T follicular helper cell (primary cell): ENCODE measurements at places on chromosomes 11 and 22.

DNA sequence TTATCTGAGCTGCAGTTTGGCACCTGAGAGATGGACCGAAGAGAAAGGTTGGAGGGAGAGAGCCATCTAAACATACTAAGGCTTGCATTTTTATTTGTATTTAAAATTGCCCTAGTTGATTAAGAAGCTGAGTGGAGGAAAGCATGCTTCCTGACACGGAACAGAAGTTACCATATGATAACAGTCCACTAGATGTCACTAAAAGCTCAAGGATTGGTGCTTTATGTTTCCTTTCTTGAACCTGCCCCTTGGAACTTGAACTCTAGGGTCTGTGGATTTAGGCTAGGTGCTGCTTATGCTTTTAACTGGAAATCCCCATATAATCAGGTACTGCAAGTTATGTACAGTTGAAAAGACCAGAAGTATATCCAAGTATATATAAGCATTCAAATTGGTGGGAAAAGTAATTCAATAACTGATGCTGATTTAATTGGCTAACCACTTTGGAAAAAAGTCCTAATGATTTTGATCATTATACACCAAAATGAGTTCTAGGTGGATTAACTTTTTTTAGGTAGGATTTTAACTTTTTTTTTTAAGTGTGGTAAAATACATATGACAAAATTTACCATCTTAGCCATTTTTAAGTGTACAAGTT lies 9.5 kb downstream of the RBMXL2 start:
- DNase-seq, result no peak

- DNase-seq, result no peak
Observed at GRCh38 chr11:119187123-119187892, 2.0 kb downstream of the NHERF4 start.

GRCh38 chr22:35903571-35904335 lies 124.9 kb downstream of the RBFOX2 start:
- no peak for DNase-seq

DNA sequence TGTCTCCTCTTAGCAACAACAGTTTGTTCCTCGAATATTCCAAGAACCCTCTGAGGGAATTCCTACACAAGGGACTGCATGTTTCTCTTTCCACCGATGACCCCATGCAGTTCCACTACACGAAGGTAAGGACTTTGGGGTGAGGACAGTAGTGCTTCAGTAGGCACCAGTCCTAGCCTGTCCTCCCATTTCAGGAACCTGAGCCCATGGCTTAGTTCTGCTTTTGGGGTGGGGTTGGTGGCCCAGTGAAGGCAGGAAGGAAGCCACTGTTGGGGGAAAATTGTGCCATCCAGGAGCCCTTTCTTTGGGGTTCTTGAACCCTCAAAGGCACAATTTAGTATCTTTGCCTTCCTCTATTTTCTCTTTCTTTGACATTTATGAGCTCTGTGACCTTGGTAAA lies 38.2 kb downstream of the RNF141 start:
- no peak for DNase-seq

GRCh38 chr11:131468565-131468964 lies 98.2 kb downstream of the NTM start:
- no peak for DNase-seq

DNA sequence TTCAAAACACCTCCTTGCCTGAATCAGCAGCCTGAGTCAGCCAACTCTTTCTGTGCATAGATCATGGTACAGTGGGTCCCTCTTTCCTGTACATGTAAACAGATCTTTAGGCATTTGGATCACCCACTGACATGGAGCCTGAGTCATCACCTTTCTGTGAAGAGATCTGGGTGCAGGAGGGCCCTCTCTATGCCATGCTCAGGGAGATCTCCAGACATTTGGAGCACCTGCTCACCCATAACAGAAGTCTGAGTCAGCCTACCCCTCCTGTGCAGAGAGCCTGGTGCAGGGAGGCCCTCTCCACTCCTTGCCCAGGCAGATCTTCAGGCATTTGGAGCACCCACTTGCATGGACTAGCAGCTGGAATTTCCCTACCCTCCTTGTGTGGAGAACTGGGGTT lies 56.2 kb upstream of the GLYAT start:
- no peak for DNase-seq

- no peak for DNase-seq
Observed at GRCh38 chr11:15602785-15603567, 488.3 kb downstream of the INSC start.

DNA sequence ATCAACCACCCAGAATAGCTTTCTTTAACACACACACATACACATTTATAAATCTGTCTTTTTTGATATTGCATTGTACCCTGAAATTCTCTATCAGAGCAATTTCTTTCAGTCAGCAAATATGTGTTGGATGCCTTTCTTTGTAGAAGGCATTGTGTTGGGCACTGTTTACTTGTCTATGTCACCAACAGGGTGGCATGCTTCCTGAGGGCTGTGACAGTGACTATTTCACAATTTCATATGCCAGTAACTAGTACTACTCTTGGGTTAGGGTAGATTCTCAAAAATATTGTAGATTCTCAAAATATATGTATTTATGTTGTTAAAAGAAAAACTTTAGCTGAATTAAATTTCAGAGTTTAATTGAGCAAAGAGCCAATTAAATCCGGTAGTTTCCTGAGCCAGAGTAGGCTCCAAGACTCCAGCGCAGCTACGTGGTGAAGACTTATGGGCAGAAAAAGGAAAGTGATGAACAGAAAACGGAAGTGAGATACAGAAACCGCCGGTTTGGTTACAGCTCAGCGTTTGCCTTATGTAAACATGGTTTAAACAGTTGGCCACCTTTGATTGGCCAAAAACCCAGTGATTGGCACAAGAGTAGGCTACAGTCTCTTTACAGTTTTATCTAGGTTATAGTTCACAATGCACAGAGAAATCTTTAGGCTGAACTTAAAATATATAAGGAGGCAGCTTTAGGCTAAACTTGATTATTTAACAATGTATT lies 723.3 kb downstream of the NTM start:
- DNase-seq, result no peak

DNA sequence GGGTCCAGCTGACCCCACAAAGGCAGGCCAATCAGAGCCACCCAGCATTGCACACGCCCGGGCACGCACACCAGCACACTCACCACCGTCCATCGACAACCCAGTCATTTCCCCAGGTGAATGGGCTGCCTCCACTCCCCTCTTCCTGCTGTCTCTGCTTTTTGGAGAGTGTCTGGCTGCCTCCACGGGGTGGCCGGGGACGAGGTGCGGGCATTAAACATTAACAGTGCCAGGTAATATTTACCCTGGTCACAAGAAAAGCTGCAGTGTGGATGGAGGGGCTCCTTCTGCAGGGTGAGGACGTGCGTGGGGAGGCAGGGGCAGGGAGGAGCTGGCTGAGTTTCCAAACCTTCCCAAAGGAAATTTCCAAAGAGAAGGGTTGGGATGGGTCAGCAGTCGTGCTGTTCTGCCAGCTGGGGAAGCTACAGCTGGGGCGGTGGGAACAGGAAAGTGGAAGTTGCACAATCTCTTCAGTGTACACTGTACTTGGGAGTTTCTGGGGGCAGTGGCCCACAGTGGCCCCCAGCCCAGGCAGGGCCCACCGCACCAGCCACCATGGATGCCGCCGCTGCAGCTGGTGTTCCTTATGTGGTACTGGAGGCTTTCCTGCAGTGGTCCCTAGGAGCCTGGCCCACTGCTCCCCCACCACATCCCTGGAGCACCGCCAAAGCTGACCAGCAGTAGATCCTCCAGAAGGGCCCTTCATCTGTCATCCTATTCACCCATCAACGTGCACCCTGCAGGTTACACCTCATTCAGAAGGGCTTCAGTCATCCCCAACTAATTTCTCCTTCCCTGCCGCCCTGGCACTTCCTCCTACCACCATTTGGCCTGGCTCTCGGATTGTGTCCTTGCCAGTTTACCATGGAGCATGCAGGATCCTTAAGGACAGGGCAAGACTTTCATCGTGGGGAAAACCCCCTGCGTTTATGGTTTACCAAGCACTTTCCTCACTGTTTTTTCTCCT lies at the start of gene FXYD2:
TSS of gene FXYD2 (minus strand) at position 174 of the 967 bp plus-strand sequence. CDS start at position 108, 66 bp downstream.
- DNase-seq, result no peak

DNA sequence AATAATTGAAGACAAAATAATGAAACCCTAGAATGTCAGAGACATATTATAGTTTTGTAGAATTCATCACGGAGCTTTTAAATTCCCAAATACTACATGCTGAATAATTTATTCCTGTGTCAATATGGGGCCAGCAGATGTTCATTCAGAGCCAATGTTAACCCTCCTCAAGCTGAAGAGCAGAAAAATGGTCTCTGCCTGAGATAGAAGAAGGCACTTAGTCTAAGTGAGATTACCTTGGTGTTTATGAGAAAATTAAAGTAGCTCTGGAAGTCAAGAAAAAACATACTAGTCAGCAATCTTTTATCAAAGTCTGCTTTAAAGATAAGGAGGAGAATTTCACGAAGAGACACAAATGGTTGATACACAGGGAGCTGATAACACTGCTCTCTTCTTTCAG lies 328.2 kb downstream of the TTC28 start:
- no peak for DNase-seq

DNA sequence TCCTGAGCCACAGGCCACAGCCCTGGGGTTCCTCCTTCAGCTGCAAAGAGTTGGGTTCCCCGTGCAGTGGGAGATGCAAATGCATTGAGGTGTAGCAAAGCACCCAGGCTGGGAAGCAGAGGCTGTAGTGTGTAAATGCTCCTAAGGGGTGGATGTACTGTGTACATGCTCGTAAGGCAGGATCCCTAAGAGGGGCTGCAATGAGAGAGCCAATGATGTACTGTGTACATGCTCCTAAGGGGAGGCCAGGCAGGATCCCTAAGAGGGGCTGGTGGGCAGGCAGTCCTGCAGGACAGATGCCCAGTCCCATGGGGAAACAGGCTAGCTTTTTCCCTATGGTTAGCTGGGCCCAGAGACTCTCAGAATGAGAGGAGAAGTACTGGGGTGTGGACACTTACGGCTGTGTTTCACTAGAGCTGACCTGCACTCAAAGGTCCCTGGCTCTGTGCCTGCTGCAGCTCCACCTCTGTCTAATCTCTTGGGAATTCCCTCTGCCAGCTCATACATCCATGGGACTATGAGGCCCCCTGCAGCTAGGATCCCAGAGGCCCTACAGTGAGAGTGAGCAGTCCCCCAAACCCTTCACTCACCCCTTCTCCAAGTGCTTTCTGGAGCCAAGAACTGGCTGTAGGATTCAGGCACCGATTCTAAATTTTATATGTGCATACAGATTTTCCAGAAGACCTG lies 261.9 kb upstream of the LUZP2 start:
- no peak for DNase-seq

DNA sequence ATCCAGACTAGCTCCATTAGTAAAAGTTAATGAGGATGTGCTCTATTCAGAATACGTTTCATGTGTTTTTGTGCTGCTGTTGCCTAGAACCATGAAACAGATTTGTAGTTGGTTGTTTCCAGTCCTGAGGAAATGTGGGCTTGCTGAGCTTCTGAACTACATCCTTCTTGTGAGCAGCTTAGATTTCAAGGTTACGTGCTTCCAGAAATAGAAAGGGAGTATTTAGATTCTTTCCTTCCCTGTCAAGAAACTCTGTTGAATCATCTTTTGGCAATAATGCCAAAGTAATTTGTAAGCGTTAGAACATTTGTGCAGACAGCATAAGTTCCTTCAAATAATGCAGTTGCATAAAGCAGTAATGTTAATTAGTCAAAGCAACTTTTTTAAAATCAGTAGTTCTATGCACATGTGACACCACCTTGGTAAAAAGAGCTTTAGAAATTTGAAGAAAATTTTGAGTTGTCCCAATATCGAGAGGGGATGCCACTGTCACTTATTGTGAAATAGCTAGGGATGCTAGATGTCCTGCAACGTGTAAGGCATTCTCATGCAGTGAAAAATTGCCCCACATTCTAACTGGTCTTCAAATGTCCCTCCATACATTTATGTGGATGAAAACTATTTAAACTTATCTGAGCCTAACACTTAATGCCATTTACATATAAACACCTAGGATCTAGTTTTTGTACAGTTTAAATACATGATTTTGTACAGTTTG lies 169.6 kb downstream of the ETS1 start:
- no peak for DNase-seq

DNA sequence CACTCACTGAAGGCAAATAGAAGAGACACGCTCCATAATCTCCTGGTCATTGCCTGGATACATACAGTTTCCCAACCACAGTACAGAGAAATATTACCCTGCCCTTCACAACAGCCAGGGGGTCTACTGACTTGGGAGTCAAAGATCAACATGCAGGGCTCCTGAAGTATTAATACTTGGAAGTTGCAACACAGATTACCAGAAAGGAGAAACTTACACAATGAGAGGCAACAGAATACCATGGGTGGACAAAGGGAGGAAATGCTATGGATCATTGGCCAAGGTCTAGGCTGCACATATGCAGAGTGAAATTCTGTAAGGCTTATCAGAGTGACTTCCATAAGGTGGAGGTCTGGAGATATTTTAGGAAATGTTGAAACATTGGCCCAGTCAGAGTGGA lies 267.9 kb upstream of the FAT3 start:
- no peak for DNase-seq

GRCh38 chr11:17595526-17596309 lies 48.7 kb downstream of the OTOG start:
- DNase-seq, result no peak

GRCh38 chr11:75145196-75145971 lies 5.5 kb upstream of the SLCO2B1 start:
- no peak for DNase-seq

DNA sequence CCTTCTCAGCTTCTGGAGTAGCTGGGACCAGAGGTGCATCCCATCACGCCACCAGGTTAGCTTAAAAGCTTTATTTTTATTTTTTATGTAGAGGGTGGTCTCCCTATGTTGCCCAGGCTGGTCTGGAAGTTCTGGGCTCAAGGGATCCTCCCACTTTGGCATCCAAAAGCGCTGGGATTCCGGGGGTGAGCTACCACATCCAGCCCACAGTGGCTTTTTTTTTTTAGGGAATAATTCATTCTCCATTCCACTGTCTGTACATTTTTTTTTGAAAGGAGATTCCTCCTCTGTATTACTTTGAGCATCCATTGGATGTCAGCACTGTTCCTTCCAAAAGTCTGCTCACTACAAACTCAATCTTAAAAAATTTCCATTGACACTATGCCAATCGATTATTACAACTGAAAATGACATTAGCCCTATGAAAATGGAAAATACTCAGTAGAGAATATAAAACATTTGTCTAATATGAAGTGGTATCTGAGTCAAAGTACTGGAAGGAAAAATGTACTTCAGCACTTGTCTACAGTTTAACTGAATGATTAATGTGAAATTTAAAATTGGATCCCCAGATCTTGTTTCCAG lies 1.3 kb upstream of the LPXN start:
- no peak for DNase-seq

GRCh38 chr11:77029829-77030228 lies 4.4 kb upstream of the B3GNT6 start:
- no peak for DNase-seq
